PC-3 (cell line): ENCODE measurements at places on chromosomes 7 and 10. TPM values are rescaled to one million over a fixed set of nuclear protein-coding genes. Genes with fewer than 3 reads are reported as not detected.

Gene PANK1
- 2.0 and 3.9 TPM in 2 replicates for total RNA-seq

Gene CPN1
- total RNA-seq: not detected in 2 replicates

- no peak for DNase-seq
Observed at GRCh38 chr10:58305821-58306220, 29.0 kb upstream of the UBE2D1 start.

DNA sequence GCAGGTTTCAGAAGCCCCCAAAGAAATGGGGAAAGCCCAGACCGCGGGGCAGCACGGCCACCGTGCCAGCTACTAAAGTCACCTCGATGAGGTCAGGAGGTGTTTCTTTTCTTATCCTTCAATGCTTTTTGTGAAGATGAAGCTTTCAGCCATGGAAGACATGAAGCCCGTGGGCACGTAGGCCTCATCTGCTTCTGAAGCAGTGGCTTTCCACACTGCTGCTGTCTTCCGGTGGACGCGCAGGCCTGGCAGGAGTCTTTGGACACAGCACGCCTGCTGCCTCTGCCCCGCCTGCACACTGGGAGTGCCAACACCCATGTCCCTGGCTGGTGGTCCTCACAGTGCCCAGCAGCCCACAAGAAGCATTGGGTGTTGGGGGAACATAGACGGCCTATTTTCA lies 185.5 kb downstream of the EBF3 start:
- DNase-seq: no peak

Gene STEAP2
- 4.7 and 7.0 TPM in 2 replicates for total RNA-seq

GRCh38 chr10:104037261-104037951 lies 48.3 kb downstream of the COL17A1 start:
- no peak for DNase-seq

- DNase-seq: no peak
Observed at GRCh38 chr7:29480451-29480850, 83.2 kb upstream of the PRR15 start.

Gene REEP3
- 63.2 and 75.2 TPM in 2 replicates for total RNA-seq

DNA sequence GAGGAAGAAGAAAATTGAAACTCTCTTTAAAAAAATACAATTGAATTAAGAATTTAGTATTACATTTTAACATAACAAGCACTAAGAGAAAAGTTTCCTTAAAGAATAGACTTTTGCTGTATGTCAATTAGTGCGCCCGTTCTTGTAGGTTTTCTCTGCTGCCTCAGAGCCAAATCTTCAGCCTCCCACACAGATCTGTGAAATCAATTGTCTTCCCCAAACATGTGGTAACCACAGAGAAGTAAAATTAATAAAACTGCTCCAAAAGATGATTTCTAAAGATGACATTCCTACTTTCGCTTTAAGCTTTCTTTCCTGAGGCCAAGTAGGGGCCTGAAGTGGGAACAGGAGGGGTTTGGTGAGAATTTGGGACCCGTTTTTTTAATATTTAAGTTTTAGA lies 113.2 kb upstream of the ADO start:
- DNase-seq: no peak

Gene PCBD1
- total RNA-seq: 277 and 283 TPM in 2 replicates

DNA sequence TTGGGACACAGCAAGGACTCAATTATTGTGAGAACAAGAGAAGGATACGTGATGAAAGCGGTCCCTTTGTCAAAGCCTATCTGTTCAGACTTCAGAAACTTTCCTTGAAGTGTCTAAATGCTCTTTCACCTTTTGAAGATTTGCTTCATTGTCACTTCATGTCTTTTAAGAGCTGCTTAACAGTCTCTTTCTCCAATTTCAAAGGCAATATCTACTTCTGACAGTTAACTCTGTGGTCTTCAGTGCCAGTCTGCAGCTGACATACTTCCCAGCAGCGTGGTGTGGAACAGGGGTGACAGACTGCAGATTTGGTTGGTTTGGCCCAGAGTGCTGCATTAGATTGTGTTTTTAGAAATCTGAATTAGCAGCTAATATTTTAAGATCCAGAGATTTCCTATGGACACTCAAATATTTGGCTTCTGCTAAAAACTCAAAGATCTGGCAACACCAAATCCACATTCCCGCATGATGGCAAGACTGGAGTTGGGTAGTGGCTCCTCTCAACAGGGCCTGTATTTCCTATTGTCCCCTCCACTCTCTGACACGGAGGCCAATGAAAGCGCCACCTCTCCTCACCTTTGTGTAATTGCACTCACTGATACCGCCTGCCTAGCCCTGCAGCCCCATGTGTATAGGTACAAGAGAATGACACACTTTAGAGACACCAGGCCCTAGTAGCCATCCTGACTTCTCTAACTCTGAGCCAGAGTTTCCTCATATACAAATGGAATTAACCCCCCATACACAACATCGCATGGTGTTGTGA lies 11.5 kb downstream of the SCRN1 start:
- DNase-seq: peak; percentile 13

GRCh38 chr7:40306596-40306995 lies 171.8 kb downstream of the SUGCT start:
- peak; percentile 33 for DNase-seq

DNA sequence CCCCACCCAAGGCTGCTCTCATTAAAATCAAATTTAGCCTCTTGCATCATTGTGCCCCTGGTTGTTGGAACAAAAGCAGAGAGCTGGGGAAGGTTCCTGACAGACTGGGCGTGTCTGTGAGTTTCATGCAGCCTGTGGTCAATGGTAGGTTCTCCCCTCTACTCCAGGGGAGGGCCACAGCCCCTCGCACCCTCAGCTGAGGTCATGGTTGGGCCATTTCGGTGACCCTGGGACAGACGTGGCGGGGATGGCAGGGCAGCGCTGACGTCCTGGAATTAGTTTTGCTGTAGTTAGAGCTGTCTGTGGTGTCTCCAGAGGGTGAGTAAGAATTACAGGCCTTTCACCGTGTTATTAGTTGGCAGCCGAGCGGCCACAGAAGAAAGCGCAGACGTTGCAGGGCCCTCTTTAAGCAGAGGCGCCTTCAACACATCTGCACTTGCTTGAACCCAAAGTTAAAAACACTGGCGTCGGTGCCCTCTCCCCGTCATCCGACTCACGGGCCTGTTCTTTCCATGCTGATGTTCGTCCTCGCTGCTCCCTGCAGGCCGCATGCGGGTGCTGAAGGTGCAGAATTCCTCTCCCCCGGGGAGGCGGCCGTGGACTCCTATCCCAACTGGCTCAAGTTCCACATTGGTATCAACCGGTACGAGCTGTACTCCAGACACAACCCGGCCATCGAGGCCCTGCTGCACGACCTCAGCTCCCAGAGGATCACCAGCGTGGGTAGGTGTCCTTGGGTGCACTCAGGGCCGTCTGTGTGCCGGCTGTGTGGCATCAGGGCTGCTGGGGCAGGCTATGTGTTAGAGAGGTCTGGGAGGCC lies 2.8 kb downstream of the FAM20C start:
- DNase-seq: no peak

Gene EMX2
- not detected in 2 replicates for total RNA-seq

DNA sequence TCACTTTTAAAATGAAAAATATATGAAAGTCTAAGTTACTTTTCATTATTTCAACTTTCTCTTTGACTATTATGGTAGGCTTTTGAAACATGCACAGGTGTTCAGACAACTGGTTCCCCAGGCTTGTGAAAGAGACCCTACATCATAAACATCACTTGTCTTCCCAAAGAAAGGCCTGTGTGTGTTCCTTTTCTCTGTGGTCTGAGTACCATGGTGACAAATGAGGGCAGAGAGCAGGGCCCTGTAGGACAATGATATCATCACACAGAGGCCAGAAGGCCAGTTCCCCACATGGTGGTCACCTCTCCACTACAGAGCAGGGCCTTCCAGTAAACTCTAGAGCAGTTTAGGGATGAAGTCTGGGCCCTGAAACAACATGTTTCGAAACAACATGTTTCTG lies 288.8 kb downstream of the USP6NL start:
- DNase-seq: no peak

DNA sequence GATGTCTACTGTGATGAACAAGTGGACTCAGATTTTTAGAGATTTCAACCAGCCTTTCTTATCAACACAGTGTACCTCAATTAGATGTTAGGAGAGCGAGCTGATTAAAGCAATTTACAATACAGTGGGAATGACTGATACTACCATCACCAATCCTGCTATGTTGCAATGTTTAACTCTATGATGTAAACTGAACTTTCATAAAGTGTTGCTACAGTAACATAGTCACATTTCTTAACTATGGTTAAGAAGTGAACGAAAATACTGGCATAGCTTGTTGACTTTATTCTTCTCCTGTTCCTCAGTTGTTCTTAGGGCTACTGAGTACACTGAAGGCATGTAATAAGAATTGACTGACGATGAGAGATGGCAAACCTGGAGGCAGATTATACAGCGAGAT lies 139.8 kb downstream of the MYOF start:
- no peak for DNase-seq

GRCh38 chr7:155839461-155839860 lies 27.2 kb upstream of the SHH start:
- DNase-seq: no peak

DNA sequence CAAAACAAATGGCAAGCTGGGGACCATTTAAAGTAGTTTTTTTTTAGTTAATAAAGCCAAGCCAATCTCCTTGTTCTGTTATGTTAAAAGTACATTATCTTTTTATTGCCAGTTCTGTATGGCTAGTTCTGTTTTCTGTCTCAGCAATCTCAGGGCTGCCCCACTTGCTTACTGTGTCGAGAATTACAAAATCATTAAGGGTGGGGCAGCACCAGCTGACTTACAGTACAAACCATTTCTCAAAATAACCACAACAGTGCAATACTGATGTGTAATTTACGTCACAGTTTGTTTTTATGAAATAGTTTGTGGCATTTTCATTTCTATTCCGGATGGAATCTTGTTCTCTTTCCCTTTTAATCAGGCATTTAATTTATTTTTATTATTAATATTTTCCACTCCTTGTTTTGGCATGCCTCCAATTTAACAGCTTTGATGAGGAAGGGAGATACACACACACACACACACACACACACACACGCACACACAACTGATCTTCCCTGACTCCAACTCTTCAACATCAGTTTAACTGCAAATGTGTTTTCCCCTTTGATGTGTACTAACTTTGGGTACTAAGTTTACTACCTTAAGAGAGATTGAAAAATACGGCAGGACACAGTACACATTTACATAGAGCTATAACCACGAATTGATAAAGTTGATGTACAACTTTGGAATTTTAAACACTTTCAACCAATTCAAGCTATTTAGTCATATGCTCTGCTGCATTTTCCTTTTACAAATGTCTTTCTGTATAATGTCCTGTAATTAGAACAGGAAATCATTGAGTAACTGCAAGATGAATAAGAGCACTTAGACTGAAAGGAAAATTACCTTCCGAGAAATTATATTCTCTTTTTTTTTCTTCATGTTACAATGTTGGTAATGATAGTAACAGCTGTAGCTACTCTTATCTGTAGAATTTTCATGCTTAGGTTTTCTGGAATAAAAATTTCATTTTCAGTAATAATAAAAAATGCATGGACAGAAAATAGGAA lies 91.5 kb downstream of the ARID5B start:
- DNase-seq: peak; percentile 50

DNA sequence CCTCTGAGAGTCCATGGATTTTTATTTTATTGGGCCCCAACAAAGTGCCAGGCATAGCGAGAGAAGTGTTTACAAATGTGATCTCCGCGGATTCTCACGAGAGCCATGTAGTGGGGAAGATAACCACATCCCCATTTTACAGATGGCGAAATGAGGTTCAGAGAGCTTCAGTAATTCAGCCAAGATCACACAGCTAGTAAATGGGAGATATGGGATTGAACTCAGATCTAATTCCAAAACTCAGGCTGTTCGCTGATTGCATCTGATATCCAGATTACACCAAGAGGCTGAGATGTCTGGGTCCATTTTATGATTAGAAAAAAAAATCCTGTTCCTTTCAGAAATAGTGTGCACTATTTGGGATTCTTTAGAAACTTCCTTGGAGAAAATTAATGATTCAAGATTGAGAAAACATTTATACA lies 1.3 kb downstream of the FAS start:
- DNase-seq: no peak

DNA sequence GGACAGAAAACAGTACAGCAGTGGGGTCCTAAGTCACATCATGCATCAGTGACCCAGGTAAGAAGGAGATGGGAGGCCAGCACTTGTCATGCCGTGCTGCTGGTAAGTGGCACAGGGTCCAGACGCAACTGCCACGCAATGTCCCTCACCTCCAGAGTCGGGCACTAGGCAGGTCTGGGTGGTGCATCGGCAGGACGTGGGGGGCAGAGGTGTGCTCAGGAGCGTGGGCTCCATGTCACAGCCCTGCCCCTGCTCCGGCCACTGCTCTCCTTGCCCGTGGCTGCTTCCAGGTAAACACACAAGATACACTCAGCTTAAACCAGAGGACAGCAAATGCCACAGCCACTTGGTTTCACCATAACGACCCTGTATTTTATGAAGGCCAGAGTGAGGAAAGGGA lies 47.3 kb downstream of the COBL start:
- no peak for DNase-seq

DNA sequence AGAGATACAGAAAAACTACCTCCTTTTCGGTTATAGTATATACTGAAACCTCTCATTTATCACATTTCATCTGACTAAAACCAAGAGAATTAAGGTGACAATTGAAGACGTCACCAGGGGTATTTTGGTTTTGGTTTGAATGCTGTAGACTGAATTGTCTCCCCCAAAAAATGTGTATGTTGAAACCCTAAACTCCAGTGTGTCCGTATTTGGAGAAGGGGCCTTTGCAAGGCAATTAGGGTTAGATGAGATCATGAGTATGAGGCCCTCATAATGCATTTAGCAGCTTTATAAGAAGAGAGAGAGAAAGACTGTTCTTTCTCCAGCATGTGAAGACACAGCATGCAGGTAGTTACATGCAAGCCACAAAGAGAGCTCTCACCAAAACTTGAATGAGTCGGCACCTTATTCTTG lies 59.5 kb downstream of the CACNA2D1 start:
- no peak for DNase-seq

- no peak for DNase-seq
Observed at GRCh38 chr10:17808971-17809841, at the start of gene MRC1. Gene MRC1 (plus strand): TSS chr10:17809348. CDS start chr10:17809466, 118 bp downstream.

DNA sequence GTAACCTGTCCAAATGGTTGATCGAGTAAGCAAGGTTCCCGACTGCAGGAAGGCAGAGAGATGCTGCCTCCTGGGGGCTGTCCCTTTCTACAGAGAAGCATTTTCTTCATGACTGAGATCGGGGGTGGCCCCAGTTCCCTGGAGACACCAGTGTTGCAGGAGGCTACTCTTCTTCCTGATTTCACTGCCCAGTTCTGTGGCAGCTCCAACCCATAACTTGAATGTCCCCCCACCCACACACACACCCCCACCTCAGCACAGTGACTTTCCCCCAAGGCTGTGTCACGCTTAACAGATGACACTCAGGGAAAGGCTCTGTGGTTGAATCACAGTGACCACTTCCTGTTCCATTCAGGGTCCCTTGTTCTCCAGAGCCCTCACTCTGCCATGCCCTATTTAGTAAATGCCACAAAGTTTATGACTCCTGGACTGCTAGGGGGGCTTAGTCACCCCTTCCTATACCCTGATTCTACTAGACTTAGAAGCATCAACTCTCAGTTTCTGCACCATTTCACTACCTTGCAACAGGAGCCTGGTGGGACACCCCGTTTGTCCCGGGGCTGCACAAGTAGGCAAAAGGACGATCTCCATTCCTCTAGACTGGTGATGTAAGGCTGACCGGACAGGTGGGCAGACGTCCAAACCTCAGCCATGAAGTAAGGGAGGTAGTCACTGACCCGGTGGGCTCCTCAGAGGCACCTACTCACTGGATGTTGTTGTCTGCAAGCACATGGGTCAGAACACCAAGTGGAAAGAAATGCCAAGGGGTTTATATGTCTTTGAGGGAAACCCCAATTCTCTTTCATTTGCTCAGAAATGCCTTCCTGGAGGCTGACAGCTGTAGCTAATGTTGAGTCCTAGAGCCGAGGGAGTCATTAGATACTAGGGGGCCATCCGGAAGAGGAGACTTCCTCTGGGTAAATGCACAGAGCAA lies 31.3 kb upstream of the SMC3 start:
- peak; percentile 74 for DNase-seq
